ENCODE measurements at places on chromosomes 12 and 14. TPM values are rescaled to one million over a fixed set of nuclear protein-coding genes. Genes with fewer than 3 reads are reported as not detected.

Gene KRT82
- polyA plus RNA-seq: not detected

Gene ACOT6
- polyA plus RNA-seq: not detected

Gene CLEC4E
- polyA plus RNA-seq: not detected

Gene GLRX5
- 34.5 TPM for polyA plus RNA-seq

Gene GPR135
- 0.36 TPM for polyA plus RNA-seq

Gene PIWIL1
- polyA plus RNA-seq: not detected
